ENCODE measurements at places on chromosomes 6 and 20. TPM values are rescaled to one million over a fixed set of nuclear protein-coding genes. Genes with fewer than 3 reads are reported as not detected.

The ANKRD66 gene
- polyA plus RNA-seq = not detected

The RHAG gene
- 2.8 TPM for polyA plus RNA-seq

The CCN6 gene
- not detected for polyA plus RNA-seq

The FAM209B gene
- polyA plus RNA-seq = 0.84 TPM

The SCUBE3 gene
- polyA plus RNA-seq = 0.38 TPM

The OVOL2 gene
- not detected for polyA plus RNA-seq

The BCAS1 gene
- 0.18 TPM for polyA plus RNA-seq
